H9 (cell line): ENCODE measurements at places on chromosomes 4 and X.

DNA sequence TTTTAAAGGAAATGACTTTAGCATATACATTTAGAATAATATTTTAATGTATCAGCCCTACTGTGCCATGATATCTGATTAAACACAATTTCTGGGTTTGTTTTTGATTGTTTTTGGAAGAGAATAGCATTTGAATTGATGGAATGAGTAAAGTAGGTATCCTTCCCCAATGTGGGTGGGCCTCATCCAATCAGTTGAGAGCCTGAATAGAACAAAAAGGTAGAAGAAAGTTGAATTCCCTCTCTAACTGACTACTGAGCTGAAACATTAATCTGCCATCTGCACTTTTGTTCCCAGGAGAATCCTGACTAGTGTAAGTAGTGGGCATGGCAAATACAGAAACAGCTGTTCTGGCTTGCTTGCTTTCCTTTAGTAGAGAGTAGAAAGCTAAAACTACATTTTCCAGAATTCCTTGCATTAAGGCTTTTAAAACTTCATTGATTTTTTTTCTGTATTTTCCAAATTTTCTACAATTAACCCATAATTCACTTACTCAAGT, 9.7 kb upstream of the SEC24D start:
- no peak overlapping the region for H3K4me3 ChIP-seq
- no peak overlapping the region for H3K27ac ChIP-seq
- peaks cover 13% of the 10 kb centered on the region; the same call in 1 of the 2 replicates for H3K4me1 ChIP-seq
- no peak for DNase-seq

DNA sequence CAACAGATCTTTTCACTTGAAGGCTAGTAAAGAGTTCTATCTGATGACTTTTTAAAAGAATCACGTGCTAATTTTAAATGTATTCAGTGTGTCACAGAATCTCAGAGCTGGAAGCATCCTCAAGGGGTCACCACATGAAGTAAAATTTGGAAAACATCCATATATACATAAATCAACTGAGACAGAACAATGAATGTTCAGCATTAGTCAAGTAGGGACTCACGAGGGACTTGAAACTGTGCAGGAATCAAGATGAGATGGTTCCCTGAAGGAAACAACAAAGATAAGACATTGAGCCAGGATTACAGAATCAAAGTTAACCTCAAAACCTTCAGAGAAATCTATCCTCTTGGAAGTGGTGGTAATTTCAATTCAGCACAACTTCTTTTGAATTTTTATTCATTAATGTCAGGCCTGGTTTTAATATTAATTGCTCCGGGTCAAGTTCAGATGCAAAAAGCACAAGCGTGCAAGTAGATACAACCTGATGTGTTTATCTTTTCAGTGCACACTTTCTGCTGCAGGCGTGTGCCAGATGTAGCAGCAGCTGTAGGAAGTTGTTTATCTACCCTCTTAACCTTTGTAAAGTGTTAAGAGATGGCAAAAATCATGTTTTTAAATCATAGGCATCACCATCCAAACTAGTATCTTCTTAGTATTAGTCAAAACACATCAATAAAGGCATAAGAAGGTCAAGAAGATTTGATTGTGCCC, 87.7 kb upstream of the SRD5A3 start:
- no peaks in the 10 kb centered on the region for H3K36me3 ChIP-seq
- H3K4me3 ChIP-seq: no peak overlapping the region
- no peaks in the 10 kb centered on the region for H3K27me3 ChIP-seq
- peaks cover 5% of the 10 kb centered on the region; the same call in 1 of the 2 replicates for H3K4me1 ChIP-seq
- DNase-seq: no peak
- H3K27ac ChIP-seq: no peak overlapping the region

- peaks cover 4% of the 10 kb centered on the region; the same call in 1 of the 3 replicates for H3K36me3 ChIP-seq
- no peaks in the 10 kb centered on the region for H3K4me1 ChIP-seq
- no peak overlapping the region for H3K4me3 ChIP-seq
- no peak overlapping the region for H3K27ac ChIP-seq
Measured at GRCh38 chr4:143782521-143782920, 82.0 kb upstream of the FREM3 start.

GRCh38 chr4:113290666-113291065, 241.2 kb downstream of the ANK2 start:
- no peaks in the 10 kb centered on the region; the same call in 1 of the 2 replicates for H3K27me3 ChIP-seq
- no peaks in the 10 kb centered on the region; the same call in 2 of the 3 replicates for H3K36me3 ChIP-seq
- peaks cover 15% of the 10 kb centered on the region; the same call in 1 of the 2 replicates for H3K4me1 ChIP-seq
- DNase-seq: no peak

- H3K4me3 ChIP-seq: no peak overlapping the region
- H3K4me1 ChIP-seq: peaks cover 8% of the 10 kb centered on the region
- H3K36me3 ChIP-seq: no peaks in the 10 kb centered on the region; the same call in 2 of the 3 replicates
- DNase-seq: no peak
Measured at GRCh38 chrX:132778917-132779316, 179.5 kb downstream of the HS6ST2 start.

- no peaks in the 10 kb centered on the region for H3K27me3 ChIP-seq
- H3K36me3 ChIP-seq: no peaks in the 10 kb centered on the region
- no peak for DNase-seq
- H3K4me3 ChIP-seq: no peak overlapping the region
- H3K27ac ChIP-seq: no peak overlapping the region
Measured at GRCh38 chrX:146056511-146057081, 239.0 kb downstream of the SLITRK2 start.

- no peaks in the 10 kb centered on the region for H3K27me3 ChIP-seq
- H3K36me3 ChIP-seq: no peaks in the 10 kb centered on the region
- H3K27ac ChIP-seq: no peak overlapping the region
- DNase-seq: peak; percentile 39
Measured at GRCh38 chr4:172596206-172596605, 572.4 kb upstream of the GALNT7 start.
